Esophagus muscularis mucosa (tissue), 4 donors: ENCODE measurements at places on chromosomes 7 and 10. TPM values are rescaled to one million over a fixed set of nuclear protein-coding genes. Genes with fewer than 3 reads are reported as not detected.

MKI67 gene
- 0.17 TPM for total RNA-seq

COBL gene
- total RNA-seq: 44.0 TPM

GRCh38 chr10:74750848-74751274, 75.5 kb upstream of the KAT6B start:
- DNase-seq: no peak

- DNase-seq: no peak
These were observed 11.5 kb upstream of the RSU1 start for GRCh38 chr10:16828701-16829175.

DNA sequence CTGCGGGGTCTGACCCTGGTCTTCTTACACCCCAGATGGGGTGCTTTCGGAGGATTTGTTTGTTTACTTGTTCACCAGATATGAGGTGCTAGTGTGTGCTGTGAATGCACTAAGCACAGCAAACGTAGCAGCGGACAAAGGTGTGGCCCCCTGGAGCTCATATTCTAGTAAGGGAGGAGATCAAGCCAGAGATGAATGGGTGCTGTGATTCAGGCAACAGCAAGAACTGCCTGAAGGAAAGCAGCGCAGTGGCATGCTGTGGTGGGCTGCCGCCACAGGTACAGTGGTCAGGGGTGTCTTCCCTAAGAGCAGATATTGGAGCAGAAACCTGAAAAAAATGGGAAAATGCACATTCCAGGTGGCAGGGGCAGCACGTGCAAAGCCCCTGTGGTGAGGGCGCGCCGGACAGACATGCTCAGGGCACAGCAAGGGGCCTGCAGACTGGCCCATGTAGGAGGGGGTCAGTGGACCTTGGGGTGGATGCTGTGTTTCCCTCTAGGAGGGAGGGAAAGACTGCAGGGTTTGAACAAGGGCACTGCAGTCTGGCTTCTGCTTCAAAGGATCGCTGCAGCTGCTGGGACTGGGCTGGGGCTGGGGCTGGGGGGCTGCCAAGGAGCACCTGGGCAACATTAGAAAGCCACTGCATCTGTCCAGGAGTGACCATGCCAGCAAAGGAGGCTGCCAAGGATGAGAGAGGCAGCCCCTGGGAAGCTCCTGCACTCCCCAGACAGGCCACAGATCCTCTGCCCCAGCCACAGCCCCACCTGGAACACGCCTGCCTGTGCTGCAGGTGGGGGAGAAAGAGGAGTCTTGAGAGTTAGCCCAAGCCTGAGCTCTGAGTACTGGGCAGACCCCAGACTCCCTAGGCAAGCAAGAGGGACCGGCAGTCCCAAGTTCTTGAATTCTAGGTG, 927 bp upstream of the DEPP1 start:
- no peak for DNase-seq
